ENCODE measurements at places on chromosomes 6 and 20. TPM values are rescaled to one million over a fixed set of nuclear protein-coding genes. Genes with fewer than 3 reads are reported as not detected.

The FERMT1 gene
- total RNA-seq, result 2.1 TPM

The PTP4A1 gene
- total RNA-seq, result 46.0 TPM

- DNase-seq, result peak; percentile 62
- H3K27me3 ChIP-seq, result peaks cover 23% of the 10 kb centered on the region
- H3K4me3 ChIP-seq, result no peak overlapping the region
- no peaks in the 10 kb centered on the region for H3K36me3 ChIP-seq
- H3K4me1 ChIP-seq, result peaks cover 32% of the 10 kb centered on the region
- no peak overlapping the region for H3K27ac ChIP-seq
Measured at GRCh38 chr6:31125162-31125561, 4.9 kb upstream of the CDSN start.

DNA sequence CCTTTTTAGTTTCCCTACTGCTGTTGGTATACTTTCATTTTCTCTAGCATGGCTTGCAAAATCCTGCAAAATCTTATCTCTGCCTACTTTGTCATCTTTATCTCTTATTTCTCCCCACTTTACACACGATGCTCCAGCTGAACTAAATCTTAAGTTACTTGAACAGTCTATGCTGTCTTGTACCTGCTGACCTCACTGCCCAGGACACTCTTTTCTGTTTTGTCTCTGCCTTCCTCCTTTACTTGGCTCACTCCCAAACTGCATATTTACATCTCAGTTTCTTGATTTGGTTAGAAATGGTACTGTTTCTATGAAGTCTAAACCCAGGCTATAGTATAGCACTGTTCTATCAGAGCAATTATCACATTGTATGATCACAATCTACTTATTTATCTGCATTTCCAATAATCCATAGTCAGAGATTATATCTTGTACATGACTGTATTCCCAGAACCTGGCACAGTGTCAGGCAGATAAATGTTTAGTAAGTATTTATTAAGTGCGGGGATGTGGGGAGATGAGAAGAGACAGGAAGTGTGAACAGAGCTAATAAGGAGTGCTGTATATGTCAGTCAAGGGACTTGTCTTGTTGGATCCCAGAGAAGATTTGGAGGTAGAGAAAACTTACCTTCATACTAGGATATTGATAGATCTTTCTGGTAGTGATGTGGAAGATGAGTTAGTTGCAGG is 57.6 kb downstream of the ADGRG6 start:
- H3K4me3 ChIP-seq, result no peak overlapping the region
- no peaks in the 10 kb centered on the region for H3K36me3 ChIP-seq
- H3K27ac ChIP-seq, result no peak overlapping the region
- peaks cover 11% of the 10 kb centered on the region for H3K4me1 ChIP-seq

DNA sequence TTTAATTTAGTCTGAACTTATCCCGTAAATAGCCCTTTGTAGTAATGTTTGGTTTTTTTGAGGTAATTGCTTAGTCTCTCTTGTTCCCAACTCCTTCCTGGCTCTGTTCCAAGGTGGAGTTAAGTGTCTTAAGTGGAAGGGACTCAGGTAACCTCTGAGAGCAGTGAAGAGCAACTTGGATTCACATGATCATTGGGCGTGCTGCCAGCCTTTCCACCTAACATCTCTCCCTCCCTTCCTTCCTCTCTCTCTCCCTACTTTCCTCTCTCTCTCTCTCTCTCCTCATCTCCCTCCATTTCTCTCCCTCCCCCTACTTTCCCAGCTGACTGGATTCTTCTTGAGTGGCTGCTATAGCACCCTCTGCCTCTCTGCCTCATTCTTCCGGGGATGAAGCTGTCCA is 232.9 kb upstream of the SASH1 start:
- no peaks in the 10 kb centered on the region for H3K36me3 ChIP-seq
- no peak overlapping the region for H3K4me3 ChIP-seq
- H3K4me1 ChIP-seq, result no peaks in the 10 kb centered on the region
- no peak overlapping the region for H3K27ac ChIP-seq

- H3K4me3 ChIP-seq, result peak overlapping the region; percentile 18
- peak; percentile 98 for DNase-seq
- H3K27me3 ChIP-seq, result no peaks in the 10 kb centered on the region
Measured at GRCh38 chr20:17849901-17850683, 118.5 kb downstream of the SNX5 start.

DNA sequence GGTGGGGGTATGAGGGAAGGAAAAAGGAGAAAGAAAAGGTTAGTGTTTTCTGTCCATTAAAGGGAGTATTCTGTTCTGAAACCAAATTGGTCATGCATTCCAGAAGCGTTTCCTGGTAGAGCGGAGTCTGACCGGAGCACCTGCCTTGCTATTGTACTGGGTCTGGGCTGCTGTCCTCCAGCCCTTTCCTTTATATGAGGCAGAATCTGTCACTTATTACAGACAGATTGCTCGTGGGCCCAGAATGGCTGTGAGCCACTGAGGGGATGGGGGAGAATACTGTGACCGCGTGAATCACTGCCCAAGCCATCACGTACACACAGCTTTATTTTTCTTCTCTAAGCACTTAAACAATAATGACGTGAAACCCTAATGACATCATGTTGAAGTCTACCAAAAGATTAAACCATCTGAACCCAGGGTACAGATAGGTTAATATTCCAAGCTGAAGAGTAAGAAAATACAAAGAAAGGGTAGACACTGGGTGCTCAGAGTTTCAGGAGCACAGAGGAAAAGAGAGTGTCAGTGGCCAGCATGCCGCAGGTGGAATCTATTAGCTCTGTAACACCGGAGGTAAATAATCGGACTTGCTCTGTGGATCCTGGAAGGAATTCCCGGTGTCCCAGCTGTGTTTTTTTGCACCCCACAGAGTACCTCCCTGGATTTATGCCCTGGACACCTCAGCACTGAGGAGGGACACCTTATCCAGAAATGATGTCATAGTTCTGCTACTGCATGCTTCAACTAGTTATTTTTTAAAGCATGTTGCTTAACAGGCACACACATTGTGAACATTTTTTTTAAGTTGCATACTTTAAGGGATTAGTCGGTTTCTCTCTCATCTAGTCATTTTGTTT is 573.3 kb downstream of the PKHD1 start:
- no peak overlapping the region for H3K4me3 ChIP-seq
- no peaks in the 10 kb centered on the region for H3K27me3 ChIP-seq
- DNase-seq, result no peak
- no peaks in the 10 kb centered on the region for H3K4me1 ChIP-seq

GRCh38 chr6:112590326-112590725 is 243.2 kb downstream of the RFPL4B start:
- no peak overlapping the region for H3K4me3 ChIP-seq
- no peaks in the 10 kb centered on the region for H3K4me1 ChIP-seq
- DNase-seq, result no peak
- no peak overlapping the region for H3K27ac ChIP-seq
- H3K36me3 ChIP-seq, result no peaks in the 10 kb centered on the region

DNA sequence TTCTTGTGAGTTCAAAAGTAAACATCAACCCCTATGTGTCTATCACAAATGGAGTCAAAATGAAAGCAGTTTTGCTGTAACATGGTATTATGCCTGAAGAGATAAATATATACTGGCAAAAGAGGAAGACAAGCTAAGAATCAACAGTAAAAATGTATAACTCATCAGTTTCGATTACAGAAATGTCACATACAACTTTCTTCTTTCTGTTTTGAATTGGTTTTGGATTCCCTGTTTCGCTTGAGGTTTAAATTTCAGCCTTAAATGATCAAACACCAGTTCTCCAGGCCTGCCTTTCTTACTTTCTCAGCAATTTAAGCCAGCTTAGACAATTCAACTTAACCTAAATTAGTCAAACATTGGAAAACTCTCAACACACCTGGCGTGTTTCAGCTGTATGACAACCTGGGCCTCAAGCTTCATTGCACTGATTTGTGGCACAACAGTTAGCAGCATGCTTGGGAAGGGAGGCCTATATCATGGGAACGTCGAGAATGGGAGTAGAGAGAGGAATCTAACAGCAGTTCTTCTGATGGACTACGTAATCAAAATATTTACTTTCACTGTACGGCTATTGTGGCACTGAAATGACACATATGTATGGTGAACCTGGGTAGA is 51.9 kb upstream of the MARCKS start:
- H3K4me1 ChIP-seq, result peaks cover 8% of the 10 kb centered on the region
- peak; percentile 10 for DNase-seq
- no peak overlapping the region for H3K27ac ChIP-seq
- H3K4me3 ChIP-seq, result no peak overlapping the region

Data from osteoblast (primary cell).